ENCODE measurements at places on chromosomes 13 and 19.

DNA sequence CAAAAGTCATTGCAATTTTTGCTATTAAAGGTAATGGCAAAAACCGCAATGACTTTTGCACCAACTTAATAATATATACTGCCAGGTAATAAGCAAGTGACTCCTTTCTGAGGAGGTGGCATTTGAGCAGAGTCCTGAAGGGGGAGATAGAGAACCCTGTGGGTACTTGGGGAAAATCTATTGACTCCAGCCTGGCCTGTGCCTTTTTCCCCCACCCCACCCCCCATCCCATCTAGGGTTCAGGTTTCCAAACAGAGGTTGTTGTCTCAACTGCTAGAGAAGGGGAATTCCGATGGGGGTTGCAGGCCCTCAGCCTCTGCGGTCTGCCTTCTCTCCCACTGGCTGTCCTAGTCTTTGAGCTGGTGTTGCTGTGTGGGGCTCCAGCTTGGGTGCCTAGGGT, 11.5 kb downstream of the S1PR2 start:
- DNase-seq, result peak; percentile 27

DNA sequence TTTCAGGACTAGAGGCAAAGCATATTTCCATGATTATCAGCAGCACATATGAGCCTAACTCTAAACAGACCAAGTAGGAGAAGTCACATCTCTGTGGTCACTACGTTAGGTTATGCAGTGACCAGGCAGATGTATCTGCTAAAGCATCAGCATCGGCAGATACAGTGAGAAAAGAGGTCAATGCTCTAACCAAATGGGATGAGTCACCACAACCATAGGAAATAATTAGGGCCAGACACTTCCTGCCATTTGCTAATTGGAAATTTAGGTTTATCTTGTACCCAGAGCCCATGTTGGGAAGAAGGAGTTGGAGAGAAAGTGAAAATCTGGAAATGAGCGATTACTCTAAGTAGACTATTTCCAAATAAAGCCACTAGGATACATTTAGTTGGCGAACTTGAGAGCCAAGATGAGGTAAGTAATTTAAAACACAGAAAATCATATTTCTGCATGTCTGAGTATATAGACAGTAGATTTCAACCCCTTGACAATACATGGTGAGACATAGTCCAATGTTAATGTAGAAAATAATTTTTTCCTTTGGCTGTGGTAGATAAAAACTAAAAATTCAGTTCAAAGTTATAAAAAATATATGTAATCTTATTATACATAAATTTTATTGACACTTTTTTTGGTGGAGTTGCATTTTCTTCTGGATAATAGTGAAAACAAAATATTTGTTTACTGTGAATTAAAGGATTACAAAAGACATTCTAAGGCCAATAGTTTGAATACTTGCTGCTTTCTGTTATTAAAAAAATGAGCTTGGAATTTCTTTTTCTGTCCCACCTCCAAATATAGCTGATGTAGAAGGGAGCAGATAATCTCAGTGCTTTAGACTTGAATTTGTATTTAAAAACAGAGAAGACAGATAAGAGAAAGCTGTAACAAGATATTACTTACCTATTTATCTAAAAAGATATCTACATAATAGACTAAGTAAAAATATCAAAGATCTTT, 104.4 kb upstream of the CSNK1A1L start:
- no peak for DNase-seq

GRCh38 chr13:98556968-98557631, 19.8 kb downstream of the STK24 start:
- DNase-seq, result peak; percentile 67

GRCh38 chr13:57123681-57124080, 17.0 kb upstream of the PRR20A start:
- no peak for DNase-seq

GRCh38 chr13:97120346-97120745, 101.8 kb upstream of the MBNL2 start:
- DNase-seq, result no peak

GRCh38 chr19:13102666-13103580, at the start of gene LYL1:
Gene LYL1, minus strand, starts transcription at chr19:13102858. Its CDS starts 1,687 bp downstream, at chr19:13101171.
- DNase-seq, result peak; percentile 29

DNA sequence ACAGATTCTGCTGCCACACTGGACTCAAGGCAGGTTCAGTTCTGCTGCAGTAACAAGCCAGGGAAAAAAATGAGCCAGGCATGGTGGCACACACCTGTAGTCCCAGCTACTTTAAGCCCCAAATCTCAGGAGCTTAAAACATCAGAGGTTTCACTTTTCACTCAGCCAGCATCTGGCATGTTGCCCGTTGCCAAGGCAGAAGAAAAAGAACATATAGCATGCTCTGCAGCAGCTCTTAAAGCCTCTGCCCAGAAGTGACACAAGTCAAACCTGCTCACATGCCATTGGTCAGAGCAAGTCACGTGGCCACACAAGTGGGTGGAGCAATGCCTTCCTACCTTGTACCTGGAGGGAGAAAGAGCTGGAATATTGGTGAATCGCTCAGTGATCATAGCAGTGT, 14.7 kb upstream of the ADGRE5 start:
- DNase-seq, result peak; percentile 86

- no peak for DNase-seq
Observed at GRCh38 chr13:107942030-107942617, 273.2 kb downstream of the LIG4 start.

DNA sequence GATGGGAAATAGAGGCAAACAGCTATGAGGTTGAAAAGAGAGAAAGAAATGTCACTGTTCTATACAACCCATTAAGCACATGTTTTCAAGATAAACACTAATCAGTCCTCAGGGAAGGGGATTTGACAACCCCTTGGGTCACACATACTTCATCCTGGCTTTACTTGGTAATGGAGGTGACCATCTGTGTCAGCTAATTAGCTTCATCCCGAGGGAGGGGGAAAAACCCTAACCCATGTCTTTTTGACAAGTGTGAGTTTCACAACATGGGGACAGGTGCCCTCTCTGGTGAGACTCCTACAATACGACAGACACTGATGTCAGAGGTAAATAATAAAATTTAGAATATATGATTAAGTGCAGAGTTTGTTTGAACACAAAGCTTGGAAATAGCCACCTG, 43.1 kb downstream of the ZNF611 start:
- no peak for DNase-seq

- DNase-seq, result no peak
Observed at GRCh38 chr13:32414580-32414979, 13.3 kb downstream of the N4BP2L1 start.

- DNase-seq, result no peak
Observed at GRCh38 chr19:30225676-30226463, 146.3 kb upstream of the ZNF536 start.

DNA sequence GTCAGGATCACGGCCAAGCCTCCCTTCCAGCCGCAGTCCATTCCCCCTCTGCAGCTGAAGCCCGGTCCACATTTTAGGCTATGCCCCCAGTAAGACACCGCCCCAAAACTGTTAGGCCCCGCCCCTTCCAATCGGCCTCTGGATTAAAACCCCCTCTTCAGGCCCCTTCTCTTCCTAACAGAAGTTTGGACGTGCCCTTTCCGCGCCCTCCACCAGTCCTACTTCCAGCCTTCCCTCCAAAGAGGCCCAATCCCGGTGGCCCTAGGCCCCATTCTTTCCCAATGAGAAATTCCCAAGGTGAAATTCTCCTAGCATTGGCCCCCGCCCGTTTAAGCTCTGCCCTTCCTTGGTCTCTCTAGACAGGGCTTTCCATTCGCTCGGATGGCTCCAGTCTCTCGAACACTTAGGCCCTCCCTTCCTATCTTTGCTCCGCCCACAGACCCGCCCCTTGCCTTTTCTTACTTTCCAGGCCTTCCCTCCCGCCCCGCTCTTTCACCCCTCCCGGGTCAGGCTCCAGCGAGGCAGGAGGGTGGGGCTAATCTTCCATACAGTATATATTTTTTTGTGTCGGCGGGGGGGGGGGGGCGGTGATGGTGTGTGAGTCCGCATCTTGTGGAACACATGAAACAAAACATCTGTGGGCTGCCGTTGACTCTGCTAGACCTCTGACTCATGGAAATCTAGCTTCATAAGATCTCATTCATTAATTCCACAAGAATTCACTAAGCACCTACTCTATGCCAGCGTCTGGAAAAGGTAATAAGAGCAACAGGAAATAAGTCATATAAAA, 13.6 kb downstream of the LTBP4 start:
- peak; percentile 98 for DNase-seq

- DNase-seq, result no peak
Observed at GRCh38 chr19:28021259-28022185, 1191.4 kb downstream of the UQCRFS1 start.

DNA sequence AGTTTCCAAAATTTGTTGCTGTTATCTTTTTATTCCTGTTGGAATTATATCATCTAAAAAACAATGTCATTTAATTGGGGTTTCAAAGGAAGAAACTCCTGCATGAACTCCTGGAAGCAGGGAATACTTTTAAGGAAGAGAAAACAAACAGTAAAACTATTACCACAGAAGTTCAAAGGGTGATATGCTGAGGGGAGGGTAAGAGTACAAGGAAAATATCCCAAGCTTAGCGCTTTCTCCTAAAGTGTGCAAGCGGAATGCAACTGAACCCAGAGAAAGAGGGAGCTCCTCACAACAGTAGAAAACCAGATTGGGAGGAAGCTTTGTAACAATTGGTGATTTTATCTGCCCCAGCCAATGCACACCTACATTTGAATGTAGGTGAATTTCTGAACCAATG, 175.1 kb downstream of the NUFIP1 start:
- DNase-seq, result no peak

DNA sequence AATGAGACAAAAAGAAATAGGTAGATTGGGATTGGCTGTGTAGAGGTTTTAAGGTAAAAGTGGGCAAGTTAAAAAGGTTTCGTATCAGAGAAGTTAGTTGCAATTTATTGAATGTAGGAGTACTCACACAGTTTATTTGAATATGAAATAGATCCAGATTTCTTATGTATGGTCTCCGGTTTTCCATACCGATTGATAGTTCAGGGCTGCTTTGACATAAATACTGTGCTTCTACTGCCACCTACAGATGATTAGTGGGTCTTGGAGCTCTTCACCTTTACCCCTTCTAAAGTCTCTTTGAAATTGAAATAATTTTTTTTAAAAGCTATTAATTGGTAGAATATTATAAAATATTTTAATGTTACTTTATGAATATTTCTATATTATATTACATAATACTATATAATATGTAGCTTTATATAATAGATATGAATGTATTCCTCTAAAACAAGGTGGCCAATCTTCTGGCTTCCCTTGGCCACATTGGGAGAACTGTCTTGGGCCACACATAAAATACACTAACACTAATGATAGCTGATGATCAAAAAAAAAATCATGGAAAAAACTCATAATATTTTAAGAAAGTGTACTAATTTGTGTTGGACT, 7.7 kb upstream of the GPR18 start:
- DNase-seq, result peak; percentile 35

- DNase-seq, result no peak
Observed at GRCh38 chr13:106498158-106498557, 37.3 kb downstream of the EFNB2 start.

- no peak for DNase-seq
Observed at GRCh38 chr13:103349211-103349980, 283.2 kb upstream of the SLC10A2 start.

GRCh38 chr13:57191667-57192066, 24.7 kb downstream of the PRR20E start:
- DNase-seq, result no peak

GRCh38 chr13:52130641-52131040, 1.8 kb upstream of the NEK5 start:
- no peak for DNase-seq

DNA sequence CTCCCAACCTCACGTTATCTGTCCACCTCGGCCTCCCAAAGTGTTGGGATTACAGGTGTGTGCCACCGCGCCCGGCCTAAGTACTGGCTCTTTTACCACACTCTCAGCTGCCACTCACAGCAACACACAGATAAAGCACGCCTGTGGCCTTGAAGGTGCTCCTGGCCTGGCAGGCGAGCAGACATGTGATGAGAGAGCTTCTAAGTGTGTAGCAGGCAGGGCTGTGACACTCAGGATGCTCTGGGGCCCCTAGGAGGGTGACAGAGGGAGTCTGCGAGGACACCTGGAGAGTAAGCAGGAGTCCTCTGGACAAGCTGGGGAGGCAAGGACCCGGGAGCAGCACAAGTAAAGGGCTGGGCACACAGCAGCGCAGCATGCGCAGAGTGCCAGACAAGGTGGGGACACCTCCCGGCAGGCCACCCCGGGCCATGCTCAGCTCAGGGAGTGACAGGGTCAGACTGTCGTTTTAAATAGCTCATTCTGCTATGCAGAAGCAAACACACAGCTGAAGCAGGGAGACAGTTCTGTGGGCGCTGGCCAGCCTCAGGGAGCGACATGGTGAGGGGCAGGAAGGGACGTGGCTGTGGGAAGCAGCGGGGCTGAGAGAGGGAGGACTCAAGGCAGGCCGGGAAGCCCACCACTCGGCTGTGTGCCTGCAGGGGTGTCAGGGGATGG, 26.5 kb downstream of the MED26 start:
- DNase-seq, result no peak

DNA sequence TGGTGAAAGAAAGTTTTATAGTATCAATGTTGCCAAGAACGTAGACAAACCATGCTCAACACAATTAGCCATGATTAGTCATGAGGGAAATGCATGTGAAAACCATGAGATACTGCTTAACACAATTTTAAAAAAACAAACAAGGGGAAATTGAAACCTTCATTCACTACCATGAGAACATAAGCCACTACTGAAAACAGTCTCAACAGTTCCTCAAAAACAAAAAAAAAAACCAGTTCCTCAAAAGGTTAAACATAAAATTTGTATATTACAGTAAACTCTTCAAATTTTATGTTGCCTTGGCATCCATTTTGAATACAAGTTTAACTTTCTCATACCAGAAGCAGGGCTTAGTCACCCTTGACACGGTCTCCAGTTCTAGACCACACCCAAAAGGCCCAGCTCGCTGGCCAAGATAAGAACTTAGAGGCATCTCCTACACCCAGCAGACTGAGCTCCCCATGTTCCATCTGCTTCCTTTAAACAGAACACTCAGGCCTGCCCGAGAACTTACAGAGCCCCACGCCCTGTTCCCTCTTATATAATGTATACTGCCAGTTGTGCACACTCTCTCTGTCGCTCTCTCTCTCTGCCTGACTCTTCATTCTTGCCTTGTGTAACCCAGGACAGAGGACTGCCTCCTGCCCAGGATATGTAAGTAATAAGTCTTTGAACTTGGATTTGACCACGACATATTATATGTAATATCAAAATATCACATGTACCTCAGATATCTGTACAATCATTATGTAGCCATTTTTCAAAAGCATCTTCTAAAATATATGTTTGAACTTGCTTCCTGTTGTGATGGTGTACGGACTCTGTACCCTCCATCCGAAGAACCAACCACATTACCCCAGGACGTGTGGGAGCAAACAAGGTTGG, 67.4 kb downstream of the STK24 start:
- peak; percentile 40 for DNase-seq

GRCh38 chr13:99220199-99220935, 19.7 kb downstream of the UBAC2 start:
- no peak for DNase-seq

- no peak for DNase-seq
Observed at GRCh38 chr19:13861392-13861713, 15.6 kb upstream of the NANOS3 start.

- DNase-seq, result no peak
Observed at GRCh38 chr13:20388184-20388583, 137.5 kb downstream of the CRYL1 start.

Data from activated CD4-positive, alpha-beta T cell treated with anti-CD3 and anti-CD28 coated beads for 4 hours (primary cell).